ENCODE measurements at places on chromosomes 11 and 22.
A peak's percentile ranks its signal among the peaks of the same experiment; 100 is the strongest.

DNA sequence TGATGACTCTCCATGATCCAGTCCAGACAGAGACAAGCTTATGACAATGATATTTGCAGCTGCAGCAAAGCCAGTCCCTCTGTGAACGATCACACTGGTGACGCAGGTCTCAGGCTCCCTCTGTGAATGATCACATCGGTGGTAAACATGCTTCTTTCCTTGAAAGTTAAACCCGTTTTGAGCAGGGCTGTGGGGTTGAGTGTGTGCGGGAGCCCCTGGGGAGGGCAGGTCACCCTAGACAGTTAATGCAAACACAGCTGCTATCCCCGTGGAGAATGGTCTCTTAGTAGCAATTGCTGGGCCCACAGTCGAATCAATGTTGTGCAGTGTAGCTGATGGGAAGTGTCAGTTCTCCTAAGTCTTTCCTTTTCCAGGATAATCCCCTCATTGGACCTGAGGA, 71.0 kb upstream of the KIRREL3 start:
- no peak for DNase-seq

DNA sequence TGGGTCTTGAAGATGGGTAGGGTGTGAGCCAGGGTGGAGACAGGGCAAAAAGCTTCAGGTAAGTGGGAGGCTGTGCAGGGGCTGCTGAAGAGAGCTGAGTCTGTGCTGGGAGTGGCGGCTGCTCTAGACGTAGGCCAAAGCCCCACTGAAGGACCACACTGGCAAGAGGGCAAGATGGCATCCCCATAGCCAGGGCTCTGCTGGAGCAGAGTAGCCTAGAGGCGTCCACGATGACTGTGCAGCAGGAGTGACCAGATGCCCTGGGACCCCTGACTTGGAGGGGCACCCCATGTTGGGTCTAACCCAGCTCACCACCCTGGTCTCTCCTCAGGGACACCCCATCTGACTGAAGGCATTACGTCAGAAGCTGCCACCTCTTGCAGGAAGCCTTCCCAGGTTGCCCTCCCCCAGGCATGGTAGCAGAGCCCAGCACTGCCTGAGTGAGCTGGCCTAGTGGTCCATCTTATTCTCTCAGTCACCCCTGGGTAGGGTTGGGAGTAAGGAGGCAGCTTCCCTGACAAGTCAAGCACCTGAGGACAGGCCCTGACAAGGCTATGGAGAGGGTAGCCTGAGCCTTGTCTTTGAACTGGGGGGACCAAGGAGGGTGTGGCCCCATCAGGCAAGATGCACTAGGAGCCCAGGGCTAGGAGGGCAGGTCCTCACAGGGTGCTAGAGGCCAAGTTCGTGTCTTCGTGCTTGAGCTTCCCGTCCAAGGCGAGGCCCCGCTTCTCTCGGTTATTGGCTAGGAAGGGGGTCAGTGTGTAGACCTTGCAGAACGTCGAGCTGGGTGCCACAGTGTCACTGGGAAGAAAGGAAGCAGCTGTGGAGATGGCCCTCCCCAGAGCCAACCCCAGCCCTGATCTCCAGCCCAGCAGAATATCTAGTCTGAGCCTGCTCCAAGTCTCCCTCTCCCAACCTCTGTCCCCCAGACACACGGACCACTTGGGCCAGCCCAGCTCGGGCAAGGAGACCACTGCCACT, 33.1 kb downstream of the TPBGL start:
- no peak for DNase-seq

- DNase-seq = no peak
Measured at GRCh38 chr11:85182441-85183387, 444.4 kb downstream of the DLG2 start.

DNA sequence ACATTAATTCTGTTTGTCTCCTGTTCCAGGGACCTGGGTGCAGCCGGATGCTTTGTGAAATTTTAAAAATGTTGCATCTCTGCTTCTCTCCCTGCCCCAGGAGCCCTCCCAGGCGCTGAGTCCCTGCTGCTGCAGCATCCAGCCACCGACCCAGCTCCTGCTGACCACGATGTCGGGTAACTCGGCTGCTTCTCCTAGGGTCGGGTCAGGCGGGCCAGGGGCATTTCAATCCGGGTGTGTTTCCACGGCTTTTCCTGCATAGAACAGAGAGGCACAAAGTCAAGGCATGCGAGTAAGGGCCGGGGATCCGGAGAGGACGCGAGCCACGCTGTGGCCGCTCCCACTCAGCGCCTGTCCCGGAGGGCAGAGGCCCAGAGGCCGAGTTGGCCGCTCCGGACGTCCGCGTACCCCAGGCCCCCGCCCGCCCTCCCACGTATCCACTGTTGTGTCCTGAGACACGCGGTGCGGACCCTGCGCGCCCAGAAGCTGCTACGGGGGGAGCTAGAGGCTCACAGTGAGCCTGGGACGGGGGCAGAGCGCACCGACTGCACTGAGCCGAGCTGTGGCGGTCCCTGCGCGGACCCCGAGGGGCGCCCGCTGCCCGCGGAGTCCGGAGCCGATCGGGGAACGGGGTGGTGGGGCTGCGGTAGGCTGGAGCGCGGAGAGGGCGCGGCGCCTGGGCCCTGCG, at the start of gene POU2AF3:
POU2AF3 (plus strand) TSS at position 134 of the 688 bp plus-strand sequence; CDS start at position 170, 36 bp downstream.
- no peak for DNase-seq

DNA sequence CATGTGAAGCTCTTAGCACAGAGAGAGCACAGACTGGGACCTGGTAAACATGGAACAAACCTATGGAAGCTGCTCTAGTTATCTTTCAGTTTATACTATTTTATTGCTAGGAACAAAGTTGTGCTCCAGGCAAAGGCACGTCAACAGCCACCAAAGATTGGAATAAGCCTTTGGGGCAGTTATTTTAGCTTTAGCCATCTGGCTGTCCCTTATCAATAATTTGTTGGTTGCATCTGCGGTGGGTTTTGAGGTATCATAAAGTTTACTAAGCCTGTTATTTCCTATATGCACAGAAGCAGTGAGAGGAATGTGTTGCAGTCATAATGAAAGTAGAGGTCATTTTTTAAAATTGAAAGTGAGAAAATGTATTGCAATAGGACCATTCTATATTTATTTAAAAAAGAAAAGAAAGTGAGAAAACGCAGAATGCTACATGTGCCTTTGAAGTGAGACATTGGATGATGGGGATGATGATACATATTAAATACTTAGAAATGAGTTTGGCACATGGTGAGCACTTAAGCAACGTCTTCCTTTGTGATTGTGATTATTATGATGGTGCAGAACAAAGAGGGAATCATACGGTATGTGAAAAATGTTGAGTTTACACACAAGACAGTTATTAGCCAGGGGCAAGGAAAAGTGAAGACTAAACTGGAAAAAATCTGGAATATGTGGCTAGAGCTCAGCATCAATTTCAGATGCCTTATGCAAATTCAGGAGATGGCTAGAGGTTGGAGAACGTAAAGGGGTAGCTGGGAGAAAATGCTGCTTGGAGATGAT, 58.3 kb downstream of the PRR5L start:
- no peak for DNase-seq

GRCh38 chr11:97123237-97123636, 733.4 kb downstream of the JRKL start:
- no peak for DNase-seq

GRCh38 chr22:23072077-23072910, 2.0 kb downstream of the GNAZ start:
- no peak for DNase-seq

DNA sequence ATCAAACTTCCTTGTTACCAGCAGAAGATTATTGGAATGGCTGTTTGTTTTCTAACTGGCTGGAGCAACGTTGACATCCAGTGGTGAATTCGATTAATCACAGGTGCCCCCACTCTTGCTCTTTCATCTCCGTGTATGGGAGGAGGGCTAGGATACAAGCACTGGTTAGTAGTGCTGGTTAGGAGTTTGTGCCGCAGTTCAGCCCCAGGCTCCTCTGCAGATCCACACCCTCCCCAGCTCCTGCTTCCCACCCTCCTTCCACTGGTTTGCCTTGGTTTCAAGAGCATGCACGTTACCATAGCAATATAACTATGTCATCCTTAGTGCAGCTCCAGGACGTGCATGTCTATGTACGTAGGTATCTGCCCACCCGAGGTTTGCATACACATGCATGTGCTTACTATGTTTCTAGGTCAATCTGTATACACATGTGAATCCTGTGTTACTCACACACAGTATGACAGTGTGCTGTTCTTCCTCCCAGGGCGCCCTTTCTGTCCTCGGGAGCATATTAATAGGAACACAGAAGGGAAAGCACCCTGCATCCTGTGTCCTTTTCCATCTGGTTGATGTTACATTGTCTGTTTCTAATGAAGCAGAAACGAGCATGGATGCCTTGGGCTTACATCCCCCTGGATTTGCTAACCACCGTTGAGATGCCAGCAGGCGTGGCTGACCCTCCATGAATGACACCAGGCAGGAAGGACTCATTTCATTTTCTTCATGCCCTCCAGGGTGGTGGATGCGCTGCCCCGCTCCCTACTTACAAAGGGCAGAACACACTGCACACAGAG, 539.3 kb downstream of the OPCML start:
- no peak for DNase-seq

DNA sequence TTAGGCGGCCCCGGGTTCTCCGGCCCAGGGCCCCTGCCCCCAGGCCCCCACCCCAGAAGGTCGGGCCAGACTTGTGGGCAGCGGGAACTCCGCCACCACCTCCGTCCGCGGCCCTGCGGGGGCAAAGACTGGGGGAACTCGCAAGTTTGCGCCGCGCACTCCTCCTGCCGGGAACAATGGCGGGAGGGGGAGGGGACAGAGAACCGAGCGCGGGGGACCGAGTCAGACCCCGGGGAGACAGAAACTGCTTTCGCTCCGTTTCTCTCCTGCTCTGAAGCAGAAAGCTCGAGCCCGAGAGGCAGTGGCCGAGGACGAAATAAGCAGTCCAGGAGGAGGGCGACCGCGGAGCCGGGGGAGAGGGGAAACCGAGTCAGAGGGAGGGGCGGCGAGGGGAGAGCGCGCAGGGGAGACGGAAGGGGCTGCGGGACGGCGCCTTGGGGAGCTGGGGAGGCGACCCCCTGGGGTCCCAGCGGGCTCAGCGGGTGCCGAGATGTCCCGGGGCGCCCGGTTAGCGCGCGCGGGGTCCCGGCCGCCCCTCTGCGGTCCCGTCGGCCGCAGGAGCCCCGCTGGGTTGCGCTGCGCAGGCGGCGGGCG, 555 bp downstream of the TP53I11 start:
- no peak for DNase-seq

GRCh38 chr11:75107187-75107586, 10.5 kb upstream of the OR2AT4 start:
- no peak for DNase-seq

DNA sequence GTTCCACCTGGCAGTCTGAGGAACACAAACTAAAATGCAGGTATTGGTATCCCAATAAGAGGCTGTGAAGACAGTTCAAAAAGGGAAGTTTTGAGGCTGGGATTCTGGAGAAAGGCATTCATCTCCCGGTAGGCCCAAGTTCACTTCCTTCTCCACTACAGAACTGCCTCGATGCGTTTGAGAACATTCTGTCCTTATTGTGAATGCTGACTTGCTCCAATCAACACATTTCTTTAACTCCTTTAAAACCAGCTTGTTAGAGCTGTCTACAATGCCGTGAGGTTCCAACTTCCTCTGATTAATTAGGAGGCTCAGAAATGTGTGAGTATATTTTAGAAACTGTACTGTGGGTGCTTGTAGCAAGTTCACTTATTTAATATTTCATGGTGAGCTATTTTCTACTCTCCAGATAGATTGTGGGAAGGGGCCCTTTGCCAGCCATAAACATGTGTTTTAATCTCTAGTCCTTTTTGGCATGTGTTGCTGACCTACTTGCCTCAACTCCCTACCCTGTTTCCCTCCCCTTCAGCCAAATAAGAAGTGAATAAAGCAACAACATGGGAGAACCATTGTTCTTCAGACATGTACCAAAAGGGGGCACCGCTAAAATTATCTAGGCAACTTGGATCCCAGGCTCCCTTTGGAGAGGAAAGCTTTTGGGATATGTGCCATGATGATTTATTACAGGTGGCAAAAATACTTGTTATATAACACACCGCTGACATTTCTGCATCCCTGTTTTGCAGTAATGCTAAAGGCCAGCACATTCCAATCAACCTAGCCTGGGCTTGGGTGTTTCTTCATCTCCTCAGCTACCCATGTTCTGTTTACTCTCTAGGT, 245.6 kb downstream of the BLID start:
- no peak for DNase-seq

GRCh38 chr22:23154461-23154860, 9.2 kb downstream of the RAB36 start:
- DNase-seq = no peak

DNA sequence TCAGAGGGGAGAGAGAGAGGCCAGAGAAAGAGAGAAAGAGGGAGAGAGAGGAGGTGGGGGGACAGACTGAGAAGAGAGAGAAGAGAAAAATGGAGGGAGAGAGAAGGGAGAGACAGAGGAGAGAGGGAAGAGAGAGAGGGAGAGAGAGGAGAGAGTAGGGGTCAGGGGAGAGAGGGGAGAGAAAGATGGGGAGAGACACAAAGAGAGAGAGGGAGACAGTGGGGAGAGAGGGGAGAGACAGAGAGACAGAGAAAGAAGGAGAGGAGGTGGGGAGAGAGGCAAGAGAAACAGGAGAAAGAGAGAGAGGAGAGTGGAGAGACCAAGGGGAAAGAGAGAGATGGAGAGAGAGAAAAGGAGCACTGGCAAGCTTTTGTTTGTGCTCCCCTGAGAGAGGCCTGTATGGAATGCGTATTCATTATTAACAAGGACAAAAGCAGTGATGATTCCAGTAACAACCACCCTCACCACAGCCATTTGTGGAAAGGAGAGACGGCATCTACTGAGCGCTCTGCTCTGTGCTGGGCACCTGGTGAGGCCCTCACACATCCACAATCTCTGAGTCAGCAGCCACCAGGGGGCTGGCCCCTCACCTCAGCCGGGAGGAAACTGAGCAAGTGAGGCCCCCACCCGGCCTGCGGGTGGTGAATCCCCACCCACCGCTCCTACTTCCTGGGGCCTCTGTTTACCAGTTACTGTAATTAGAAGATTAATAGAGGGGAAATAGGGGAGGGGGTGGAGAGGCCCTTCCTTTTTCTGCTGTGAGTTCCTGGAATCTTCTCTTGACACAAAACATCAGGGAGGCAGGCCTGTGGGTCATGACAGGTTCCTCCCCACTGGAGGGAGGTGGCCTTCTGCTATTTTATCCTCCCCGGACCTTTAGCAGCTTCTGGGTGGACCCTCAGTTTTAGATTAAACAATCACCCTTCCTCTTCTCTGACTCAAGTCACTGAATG, 14.6 kb upstream of the MIAT start:
- DNase-seq = peak; percentile 62

GRCh38 chr22:20998411-20999336, 3.2 kb downstream of the THAP7 start:
- DNase-seq = no peak

DNA sequence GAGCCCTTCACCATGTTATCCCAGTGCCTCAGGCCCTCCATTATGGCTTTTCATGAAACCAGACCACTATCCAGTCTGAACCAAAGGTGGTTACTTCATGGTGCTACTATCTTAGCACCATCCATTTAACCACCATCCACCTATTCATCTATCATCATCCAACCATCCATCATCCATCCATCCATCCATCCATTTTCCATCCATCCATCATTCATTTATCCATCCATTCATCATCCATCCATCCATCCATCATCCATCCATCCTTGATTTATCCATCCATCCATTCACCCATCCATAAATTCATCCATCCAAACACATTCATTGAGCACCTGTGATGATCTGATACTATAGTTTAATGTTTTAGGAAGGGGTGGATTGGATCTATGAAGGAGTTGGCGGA, 93.5 kb downstream of the CCDC81 start:
- no peak for DNase-seq

GRCh38 chr11:126408901-126409619, 53.6 kb downstream of the ST3GAL4 start:
- no peak for DNase-seq
